ENCODE measurements at places on chromosomes 2 and 18. TPM values are rescaled to one million over a fixed set of nuclear protein-coding genes. Genes with fewer than 3 reads are reported as not detected.

- no peak for DNase-seq
Measured at GRCh38 chr2:219286436-219287115, 7.4 kb downstream of the DNAJB2 start.

- DNase-seq: no peak
Measured at GRCh38 chr2:119484834-119485233, 39.4 kb downstream of the SCTR start.

DNA sequence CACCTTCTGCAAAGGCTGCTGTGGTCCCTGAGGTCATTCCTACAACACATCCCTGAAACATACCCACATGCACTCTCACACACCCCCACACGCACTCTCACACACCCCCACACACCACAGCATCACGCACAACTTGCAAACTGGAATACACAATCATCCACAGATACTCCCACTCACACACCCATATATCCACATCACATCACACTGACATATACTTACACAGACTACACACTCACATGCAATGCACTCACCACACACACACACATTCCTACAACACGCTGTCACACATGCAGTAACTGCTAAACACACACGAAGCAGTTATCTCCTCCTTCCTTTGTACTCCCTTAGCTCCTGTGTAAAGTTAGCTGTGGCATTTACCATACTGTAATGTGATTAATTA lies 57.1 kb upstream of the PKDCC start:
- DNase-seq: no peak

AMER3 gene
- total RNA-seq: 25.7 TPM

PJVK gene
- total RNA-seq: 3.3 TPM

TMEM247 gene
- not detected for total RNA-seq

Data from cerebellum (tissue), 4 donors.